ENCODE measurements at places on chromosomes 1 and 21.

DNA sequence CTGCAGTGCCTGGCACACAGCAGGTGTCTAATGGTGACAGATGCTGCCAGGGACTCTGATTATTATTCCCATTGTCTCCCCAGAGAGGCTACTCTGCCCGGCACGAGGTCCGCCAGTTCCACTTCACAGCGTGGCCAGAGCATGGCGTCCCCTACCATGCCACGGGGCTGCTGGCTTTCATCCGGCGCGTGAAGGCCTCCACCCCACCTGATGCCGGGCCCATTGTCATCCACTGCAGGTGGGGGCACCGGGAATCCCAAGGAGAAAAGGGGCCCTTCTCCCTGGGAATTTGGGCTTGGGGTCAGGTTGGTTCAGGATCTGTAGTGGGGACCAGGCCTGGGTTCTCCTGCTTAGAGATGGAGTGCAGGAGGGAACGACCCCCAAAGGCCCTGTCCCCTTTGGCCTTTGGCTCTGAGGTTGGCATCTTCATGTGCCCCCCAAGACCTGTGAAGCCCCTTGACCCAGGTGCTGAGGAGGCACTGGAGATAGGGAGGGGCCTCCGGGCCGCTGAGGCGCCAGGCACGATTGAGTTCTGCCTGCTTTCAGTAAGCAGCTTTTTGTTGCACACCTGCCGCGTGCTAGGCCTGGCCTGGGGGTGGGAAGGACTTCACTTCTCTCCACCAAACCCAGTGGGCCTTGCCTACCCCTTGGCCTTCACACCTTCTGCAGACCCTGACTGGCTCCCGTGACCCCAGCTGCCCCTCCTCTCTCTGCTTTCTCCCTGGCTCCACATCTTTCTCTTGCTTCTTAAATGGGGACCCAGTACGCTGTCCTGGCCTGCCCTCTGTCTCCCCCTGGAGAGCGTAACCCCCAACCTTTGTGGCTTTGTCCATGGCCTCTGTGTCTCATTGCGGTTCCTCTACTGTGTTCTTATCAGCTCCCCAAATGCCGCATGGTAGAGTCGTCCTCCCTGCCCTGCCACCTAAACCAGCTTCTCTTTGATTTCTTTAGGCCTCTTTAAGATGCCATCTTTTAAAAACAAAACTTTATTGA is 76.4 kb downstream of the PTPRU start:
- DNase-seq = no peak

- DNase-seq = peak; percentile 44
These were observed 46.5 kb upstream of the COA6 start for GRCh38 chr1:234326497-234327366.

DNA sequence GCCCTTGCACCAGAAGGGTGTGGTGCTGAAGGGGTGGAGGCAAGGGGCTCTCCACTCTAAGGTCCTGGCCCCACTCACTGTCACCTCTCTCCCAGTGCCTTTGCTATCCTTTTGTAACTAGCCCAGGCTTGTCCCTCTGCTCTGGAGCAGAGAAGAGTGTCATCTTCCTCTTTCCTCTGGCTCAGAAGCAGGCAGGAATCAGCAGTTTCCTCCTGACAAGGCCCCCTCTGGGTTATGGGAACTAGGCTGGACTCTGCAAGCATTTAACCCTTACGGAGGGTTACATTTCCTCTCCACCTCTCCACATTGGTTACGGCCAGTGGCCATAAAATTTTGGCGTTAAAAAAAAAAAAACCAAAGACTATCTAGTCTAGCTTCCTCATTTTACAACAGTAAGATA is 30.4 kb downstream of the PLXNA2 start:
- DNase-seq = no peak

GRCh38 chr1:229253151-229253974 is 17.5 kb upstream of the RAB4A start:
- peak; percentile 85 for DNase-seq

GRCh38 chr1:150981177-150981804 is 801 bp upstream of the ANXA9 start:
- no peak for DNase-seq
